Activated T-cell treated with anti-CD3 and anti-CD28 coated beads, Interleukin-2, amount 50 U/mL, for 1 hour (primary cell): ENCODE measurements at places on chromosomes 5 and 9.

DNA sequence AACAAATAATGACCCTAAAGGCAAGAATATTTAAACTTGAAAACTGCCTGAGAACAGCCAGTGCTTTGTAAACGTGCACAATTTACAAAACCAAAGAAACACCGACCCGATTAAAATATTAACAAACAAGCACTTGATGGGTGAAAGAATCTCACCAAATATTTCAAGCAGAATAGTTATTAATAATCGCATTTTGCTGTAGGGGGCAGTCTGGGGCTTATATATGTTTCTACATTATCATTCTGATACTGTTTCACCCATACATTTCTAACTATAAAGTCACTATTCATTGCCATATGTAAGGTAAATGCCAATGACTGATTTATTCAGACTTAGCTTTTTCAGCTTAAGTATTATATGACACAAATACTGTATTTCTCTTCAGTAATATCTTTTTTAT, 37.7 kb downstream of the UBAP2 start:
- no peak for DNase-seq

- DNase-seq: no peak
Observed at GRCh38 chr5:171835066-171835465, 49.4 kb downstream of the SMIM23 start.

DNA sequence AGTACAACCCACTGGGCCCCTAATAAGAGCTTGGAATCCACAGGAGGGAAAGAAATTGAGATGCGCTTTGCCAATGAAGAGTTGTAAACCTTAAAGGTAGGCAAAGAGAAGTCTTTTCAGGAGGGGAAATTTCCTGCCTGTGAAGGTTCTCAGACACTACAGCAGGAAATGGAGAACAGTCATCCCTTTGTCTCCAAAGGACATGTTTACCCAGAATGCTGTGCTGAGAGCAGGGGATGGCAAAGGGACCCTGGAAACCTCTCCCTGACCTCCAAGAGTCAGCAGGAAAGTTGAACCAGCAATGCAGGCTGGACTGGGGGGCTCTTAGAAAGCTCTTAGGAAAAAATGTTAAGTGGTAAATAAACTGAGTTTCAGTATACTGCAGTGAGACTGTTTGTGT, 103.2 kb downstream of the AK8 start:
- DNase-seq: no peak

- no peak for DNase-seq
Observed at GRCh38 chr5:38463634-38464521, 92.6 kb downstream of the LIFR start.

DNA sequence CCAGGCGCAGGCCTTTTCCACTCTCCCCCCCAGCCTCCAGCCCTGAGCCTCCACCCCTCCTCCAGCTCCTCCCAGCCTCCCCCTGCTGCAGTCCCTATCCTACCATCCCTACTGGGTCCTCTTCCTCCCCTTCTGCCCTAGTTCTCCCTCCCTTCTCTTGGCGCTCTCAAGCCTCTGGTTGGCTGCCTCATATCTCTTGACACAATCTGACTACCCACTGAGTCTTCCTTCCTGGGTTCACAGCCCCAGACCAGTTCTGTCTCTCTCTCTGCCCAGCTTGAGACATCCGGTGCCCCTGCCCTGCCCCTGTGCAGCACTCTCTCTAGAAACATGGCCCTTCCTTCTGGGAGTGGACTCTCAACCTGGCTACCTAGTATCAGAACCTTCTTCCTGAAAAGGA, 76.2 kb downstream of the TSPAN17 start:
- no peak for DNase-seq

- DNase-seq: no peak
Observed at GRCh38 chr5:29230591-29230990, 1962.9 kb upstream of the CDH6 start.

- DNase-seq: no peak
Observed at GRCh38 chr5:58284886-58285285, 175.0 kb downstream of the PLK2 start.

DNA sequence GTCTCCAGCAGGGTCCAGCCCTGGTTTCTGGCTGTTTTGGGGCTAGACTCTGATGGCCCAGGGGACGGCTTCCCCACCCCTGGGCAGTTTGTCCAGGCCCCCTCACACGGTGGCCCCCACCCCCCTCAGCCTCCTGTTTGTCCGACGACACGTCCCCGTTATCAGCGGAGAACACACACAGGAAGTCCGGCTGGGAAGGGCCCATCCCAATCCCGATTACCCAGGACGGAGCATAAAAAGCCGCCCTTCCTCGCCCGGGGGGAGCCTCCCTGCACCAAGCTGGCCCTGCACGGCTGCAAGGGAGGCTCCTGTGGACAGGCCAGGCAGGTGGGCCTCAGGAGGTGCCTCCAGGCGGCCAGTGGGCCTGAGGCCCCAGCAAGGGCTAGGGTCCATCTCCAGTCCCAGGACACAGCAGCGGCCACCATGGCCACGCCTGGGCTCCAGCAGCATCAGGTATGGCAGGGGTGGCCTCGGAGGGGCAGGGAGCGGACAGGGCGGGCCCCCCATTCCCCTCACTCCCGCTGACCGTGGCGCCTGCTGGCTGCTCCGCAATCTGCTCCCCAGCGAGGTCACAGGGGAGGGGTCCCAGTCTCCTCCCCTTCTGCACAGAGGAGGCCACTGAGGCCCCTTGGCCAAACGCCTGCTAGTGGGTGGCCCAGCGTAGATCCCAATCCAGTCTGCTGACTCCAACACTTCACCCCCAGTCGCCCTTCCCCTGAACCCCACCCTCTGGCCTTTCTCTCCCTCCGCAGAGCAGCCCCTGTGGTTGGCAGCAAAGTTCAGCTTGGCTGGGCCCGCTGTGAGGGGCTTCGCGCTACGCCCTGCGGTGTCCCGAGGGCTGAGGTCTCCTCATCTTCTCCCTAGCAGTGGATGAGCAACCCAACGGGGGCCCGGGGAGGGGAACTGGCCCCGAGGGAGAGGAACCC, at the start of gene EGFL7:
Gene EGFL7, plus strand, starts transcription at position 261 of the 926 bp plus-strand sequence. CDS start 5,367 bp downstream, outside the sequence.
- DNase-seq: no peak
